ENCODE measurements at places on chromosomes 6 and 20.
A peak's percentile ranks its signal among the peaks of the same experiment; 100 is the strongest.

DNA sequence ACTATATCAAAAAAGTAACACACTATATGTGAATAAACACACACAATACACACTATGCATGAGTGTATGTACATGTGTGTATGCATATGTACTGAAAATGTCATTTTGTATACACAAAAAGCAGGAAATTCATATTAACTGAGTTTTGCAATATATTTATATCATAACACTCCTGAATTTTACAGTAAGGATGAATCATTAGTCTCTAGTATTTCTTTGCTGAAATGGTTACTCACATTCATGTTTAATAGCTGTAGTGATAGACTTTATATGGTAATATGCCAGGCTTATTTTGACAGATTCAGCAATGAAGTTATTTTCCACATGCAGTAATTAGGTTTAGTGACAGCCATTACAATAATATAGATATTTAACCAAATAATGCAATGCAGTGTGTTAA, 1216.2 kb upstream of the CITED2 start:
- no peak for DNase-seq

- DNase-seq = no peak
Measured at GRCh38 chr6:80333342-80333741, 226.9 kb downstream of the BCKDHB start.

DNA sequence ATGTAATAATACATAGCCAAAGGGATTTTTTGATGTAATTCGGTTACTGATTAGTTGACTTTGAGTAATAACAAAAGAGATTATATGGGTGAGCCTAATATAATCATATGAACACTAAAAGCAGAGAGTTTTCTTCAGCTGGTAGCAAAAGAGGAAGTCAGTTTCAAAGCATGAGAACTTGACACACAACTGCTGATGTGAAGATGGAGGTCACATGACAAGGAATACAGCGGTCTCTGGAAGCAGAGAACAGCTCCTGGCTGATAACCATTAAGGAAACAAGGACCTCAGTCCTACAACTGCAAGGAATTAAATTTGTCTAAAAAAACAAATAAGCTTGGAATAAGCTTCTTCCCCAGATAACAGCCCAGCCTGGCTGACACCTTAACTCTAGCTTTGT, 154.5 kb upstream of the PRND start:
- DNase-seq = no peak

DNA sequence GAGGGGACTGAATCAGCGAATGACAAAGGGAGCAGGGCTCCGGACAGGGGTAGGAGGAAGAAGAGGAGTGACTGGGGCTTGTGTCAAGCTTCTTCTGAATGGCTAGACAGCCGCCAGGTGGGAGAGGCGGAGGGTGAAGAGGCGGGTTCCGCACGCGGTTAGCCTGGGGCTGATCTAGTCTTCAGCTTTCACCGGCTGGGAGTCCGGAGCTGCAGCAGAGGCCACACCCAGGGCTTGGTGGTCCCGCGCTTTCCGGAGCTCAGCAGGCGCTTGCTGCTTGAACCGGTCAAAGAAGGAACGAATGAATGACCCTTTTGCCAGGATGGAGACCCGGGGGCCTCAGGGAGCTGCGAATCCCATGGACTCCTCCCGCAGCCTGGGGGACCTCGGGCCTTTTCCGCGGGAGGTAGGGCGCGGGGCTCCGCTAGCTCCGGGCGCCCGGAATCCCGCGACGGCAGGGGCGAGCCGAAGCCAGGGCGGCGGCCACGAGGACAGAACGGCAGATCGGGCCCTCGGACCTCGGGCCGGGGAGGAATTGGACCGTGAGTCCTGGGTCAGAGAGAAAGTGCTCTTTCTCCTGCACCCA, at the start of gene C6orf141:
Gene C6orf141 (plus strand): TSS at position 177 of the 586 bp plus-strand sequence. CDS start 125 bp downstream, at position 302.
- no peak for DNase-seq

DNA sequence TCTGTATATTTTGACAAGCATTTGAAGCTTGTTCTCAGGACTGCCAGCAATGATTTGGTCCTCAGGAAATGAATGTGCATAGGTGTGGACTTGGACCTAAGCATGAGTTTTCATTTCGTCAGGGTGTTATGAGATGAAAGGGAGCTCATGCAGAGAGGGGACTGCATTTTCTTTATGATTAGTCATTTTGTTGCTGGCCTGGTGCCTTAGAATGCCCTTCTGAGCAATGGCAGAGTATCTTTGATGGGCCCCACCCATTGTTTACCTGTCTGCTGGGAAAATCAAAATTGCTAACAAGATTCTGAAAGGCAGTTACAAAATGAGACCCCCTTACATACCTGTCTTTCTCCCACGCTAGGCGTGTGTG, 51.5 kb upstream of the MTHFD1L start:
- no peak for DNase-seq

GRCh38 chr6:107547451-107547840, 57.5 kb downstream of the SOBP start:
- DNase-seq = no peak

DNA sequence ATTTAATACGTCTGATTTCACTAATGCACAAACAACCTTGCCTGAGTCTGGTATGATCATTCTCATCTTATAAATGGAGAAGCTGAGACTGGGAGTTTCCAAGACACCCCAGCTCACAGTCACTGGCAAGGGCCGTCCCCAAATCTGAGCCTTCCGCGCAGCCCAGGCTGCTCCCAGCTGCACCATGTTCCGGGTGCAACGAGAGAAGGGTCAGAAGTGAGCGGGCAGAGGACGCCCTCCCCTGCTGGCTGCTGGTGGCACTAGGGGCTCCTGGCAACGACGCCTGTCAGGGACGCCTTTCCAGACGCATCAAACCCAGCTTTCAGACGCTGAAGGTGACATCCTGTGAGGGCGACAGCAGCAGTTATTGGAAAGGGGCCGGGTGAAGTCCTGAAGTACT, 115.3 kb upstream of the PROKR2 start:
- no peak for DNase-seq

- DNase-seq = no peak
Measured at GRCh38 chr6:158500016-158500735, 59.7 kb upstream of the TMEM181 start.

GRCh38 chr6:75291331-75291730, 6.7 kb upstream of the TMEM30A start:
- no peak for DNase-seq

GRCh38 chr6:7773914-7774313, 48.0 kb downstream of the BMP6 start:
- no peak for DNase-seq

GRCh38 chr6:14711056-14711703, 534.7 kb upstream of the JARID2 start:
- DNase-seq = peak; percentile 86

- peak; percentile 88 for DNase-seq
Measured at GRCh38 chr20:24948939-24949679, at the start of gene CST7. Gene CST7, plus strand, starts transcription at chr20:24949269. Its CDS starts 237 bp downstream, at chr20:24949506.

- no peak for DNase-seq
Measured at GRCh38 chr6:98308564-98308963, 525.8 kb upstream of the POU3F2 start.

DNA sequence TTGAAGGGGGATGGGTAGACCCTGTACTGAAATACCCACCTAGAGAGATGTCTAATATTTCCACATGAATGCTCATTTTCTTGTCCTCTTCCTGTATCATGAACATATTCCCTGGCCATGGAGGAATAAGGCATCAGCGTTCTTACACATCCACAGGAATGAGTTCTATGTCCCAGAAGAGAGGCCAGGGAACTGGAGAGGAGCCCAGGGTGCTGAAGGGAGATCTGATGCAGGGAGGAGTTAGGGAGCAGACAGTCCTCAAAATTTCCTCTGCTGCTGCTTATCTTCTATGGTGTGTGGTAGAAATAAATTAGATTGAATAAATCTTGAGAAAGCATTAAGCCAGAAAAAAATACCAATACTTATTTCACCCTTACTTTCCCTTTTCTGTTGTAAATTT, 295.0 kb downstream of the KCNQ5 start:
- no peak for DNase-seq

DNA sequence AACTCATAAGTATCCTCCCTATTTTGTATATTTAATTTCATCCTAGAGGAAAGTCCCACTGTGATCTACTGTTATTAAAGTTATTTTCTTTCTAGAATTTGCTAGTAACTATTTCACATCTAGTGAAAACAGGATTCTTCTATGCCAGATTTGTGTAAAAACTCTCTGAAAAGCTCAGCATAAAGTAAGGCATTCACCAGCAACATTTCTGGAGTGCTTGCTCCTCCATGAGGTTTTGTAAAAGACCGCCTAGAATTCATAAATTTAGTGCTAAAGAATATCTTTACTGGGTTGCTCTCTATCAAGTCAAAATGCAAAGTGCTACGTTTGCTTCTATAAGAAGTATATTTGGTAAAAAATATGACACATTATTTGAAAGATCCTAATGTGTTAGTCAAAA, 173.5 kb upstream of the IRAK1BP1 start:
- no peak for DNase-seq

- no peak for DNase-seq
Measured at GRCh38 chr6:3841066-3841454, 8.1 kb upstream of the FAM50B start.

DNA sequence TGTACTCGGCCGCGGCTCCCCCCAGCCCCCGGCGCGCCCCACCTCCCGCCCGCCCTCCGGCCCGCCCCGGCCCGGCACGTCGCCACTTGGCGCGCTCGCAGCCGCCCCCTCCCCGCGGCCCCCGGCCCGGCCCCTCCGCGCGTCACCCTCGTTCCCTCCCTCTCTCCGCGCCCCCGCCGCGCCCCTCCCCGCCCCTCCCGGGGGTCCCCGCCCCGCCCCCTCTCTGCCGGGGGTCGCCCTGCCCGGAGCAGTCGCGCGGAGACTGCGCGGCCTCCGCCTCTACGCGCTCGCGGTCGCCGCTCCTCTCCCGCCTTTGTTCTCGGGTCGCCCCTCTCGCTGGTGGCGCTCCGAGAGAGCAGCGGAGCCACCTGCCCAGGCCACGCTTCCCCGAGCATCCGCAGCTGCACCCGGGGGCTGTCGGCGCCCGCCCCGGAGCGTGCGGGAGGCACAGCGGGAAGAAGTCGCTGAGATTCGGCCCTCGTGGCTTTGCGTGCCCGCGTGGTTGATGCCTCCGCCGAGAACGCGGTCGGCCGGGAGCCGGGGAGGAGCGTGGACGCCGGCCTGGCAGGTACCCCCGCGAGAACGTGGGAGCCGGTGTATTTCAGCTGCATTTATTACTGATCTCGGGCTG, at the start of gene PHF10:
Gene PHF10 (minus strand): TSS at position 7 of the 631 bp plus-strand sequence. CDS start 569 bp downstream, outside the sequence.
- DNase-seq = peak; percentile 72

- DNase-seq = no peak
Measured at GRCh38 chr20:58374906-58375758, 13.9 kb upstream of the VAPB start.

GRCh38 chr6:35327349-35328027, 14.9 kb upstream of the PPARD start:
- DNase-seq = peak; percentile 74

DNA sequence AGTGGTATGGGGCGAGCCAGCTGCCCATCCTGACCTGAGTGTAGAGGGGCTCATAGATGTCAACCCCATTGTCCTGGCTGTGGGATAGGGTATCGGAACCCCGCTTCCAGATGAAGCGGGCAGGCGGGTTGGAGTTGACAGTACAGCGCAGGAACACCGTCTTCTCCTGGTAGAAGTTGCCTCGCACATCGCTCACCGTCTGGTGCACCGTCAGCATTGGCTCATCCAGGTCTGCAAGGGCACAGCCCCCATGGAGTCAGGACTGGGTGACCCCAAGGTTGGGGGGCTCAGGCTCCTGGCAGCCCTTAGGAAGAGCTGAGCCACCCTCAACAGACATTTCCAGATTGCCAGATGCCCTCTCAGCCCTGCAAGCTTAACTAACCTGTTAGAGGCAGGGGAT, 42.0 kb downstream of the MDGA1 start:
- DNase-seq = no peak

- DNase-seq = no peak
Measured at GRCh38 chr6:33888664-33889200, 84.9 kb upstream of the MLN start.

DNA sequence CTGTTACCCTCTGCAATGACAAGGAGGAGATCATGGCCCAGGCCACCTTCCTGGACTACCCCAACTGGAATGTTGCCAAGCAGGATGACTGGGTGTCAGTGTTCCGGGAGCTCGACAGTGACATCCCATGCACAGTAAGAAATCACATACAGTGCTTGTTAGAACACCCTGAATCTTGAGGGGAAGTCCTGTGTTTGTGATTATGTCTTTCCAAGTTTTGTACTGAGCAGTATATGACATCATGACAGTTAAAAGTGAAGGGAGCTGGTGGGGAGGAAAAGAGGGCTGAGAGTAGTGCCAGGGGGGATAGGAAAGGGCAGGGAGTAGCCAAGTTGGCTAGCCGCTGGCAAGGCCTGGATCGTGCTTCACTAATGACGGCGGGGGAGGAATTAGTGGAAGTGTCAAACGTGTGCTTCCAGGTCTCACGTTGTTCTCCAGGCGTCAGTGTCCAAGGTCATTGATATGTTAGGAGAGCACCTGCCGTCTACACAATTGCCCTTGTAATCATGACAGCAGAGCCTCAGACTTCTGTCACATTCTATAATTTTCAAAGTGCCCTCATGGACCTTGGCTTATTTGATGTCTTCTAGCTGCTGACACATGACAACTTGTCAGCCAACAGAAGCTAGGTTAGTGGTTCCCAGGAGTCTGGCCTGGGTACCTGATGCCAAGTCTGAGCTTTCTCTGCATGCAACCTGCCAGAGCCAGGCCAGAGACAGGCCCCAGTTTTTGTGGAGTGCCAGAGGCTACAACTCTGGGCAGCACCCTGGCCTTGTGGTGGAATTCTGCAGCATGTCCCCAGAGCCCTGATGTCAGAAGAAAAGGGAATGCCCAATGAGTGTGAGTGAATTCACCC, 18.8 kb downstream of the CFAP61 start:
- DNase-seq = no peak

- no peak for DNase-seq
Measured at GRCh38 chr20:1809611-1810510, 85.3 kb upstream of the SIRPA start.

- DNase-seq = no peak
Measured at GRCh38 chr6:38114976-38115625, 295.6 kb downstream of the ZFAND3 start.

GRCh38 chr20:4966826-4967751, 34.2 kb downstream of the SLC23A2 start:
- DNase-seq = no peak

GRCh38 chr20:15794409-15794808, 778.8 kb downstream of the KIF16B start:
- no peak for DNase-seq

- peak; percentile 49 for DNase-seq
Measured at GRCh38 chr6:106477146-106477545, 116.6 kb downstream of the CRYBG1 start.

- no peak for DNase-seq
Measured at GRCh38 chr6:106808758-106809157, 165.8 kb downstream of the CD24 start.

DNA sequence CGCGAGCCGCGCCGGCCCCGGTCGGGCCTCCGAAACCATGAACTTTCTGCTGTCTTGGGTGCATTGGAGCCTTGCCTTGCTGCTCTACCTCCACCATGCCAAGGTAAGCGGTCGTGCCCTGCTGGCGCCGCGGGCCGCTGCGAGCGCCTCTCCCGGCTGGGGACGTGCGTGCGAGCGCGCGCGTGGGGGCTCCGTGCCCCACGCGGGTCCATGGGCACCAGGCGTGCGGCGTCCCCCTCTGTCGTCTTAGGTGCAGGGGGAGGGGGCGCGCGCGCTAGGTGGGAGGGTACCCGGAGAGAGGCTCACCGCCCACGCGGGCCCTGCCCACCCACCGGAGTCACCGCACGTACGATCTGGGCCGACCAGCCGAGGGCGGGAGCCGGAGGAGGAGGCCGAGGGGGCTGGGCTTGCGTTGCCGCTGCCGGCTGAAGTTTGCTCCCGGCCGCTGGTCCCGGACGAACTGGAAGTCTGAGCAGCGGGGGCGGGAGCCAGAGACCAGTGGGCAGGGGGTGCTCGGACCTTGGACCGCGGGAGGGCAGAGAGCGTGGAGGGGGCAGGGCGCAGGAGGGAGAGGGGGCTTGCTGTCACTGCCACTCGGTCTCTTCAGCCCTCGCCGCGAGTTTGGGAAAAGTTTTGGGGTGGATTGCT, 1.3 kb downstream of the VEGFA start:
- DNase-seq = peak; percentile 33
